DMS79 treated with DMSO at 0.1 percent for 48 hours (cell line): ENCODE measurements at places on chromosomes 4 and X.
A peak's percentile ranks its signal among the peaks of the same experiment; 100 is the strongest.

DNA sequence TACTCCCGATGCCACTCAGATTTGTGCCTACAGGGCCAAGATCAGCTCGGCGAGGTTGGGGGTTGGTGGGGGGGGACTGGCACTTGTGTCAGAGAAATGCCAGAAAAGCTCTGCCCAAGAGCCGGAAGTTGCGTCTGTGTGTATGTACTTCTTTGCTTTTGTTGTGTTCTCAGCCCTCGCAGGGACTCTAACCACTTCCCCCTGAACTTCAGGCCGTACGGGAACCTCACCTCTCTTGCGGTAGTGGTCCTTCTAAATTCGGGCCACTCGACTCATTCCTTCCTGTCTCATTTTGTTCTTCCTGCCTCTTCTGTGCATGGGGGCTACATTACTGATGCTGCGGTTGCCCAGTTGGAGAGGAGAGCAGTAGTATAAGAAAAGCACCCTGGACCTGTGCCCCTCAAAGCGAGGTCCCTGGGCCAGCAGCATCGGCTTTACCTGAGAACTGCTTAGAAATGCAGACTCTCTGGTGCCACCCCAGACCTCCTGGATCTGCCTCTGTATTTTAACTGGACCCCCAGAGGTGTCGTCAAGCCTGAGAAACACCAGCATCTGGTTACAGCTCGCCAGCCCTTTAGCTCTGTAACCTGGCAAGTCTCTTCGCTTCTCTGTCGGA, 146.3 kb upstream of the RPS6KA3 start:
- DNase-seq, result no peak

DNA sequence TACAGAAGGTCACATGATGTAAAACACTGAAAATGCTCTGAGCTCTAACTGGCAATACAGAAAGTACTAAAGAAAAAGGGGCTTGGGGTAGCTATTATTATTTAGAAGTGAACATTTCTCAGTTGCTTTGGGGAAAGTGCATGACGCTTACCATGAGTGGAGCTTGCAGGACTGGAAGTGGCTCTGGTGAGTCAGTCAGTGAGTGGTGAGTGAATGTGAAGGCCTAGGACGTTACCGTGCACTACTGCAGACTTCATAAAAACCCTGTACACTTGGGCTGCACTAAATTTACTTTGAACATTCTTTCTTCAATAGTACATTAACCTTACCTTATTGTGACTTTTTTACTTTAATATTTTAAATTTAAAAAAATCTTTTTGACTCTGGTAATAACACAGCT, 89.3 kb upstream of the ENPP6 start:
- no peak for DNase-seq

GRCh38 chrX:38636949-38637819, 75.8 kb downstream of the TSPAN7 start:
- no peak for DNase-seq

DNA sequence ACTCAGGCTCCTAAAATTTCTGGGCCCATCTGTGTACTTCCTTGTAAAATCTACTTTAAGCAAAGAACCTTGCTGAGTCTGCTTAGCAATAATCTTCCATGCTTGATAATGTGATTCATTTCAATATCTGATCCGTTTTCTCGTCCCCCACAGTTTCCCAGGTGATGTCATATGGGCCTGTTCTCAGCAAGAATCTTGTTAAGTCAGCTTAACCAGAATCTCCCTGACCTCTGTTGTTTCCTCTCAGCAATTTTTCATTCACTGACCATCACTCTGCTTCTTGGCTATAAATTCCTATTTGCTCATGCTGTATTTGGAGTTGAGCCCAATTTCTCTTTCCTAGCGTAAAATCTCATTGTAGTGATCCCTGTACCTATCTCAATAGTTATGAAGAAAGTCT, 13.9 kb downstream of the CSN2 start:
- no peak for DNase-seq

- DNase-seq, result no peak
Measured at GRCh38 chr4:151820004-151820403, 59.2 kb upstream of the GATB start.

GRCh38 chr4:57612279-57612678, 502.1 kb upstream of the IGFBP7 start:
- no peak for DNase-seq

DNA sequence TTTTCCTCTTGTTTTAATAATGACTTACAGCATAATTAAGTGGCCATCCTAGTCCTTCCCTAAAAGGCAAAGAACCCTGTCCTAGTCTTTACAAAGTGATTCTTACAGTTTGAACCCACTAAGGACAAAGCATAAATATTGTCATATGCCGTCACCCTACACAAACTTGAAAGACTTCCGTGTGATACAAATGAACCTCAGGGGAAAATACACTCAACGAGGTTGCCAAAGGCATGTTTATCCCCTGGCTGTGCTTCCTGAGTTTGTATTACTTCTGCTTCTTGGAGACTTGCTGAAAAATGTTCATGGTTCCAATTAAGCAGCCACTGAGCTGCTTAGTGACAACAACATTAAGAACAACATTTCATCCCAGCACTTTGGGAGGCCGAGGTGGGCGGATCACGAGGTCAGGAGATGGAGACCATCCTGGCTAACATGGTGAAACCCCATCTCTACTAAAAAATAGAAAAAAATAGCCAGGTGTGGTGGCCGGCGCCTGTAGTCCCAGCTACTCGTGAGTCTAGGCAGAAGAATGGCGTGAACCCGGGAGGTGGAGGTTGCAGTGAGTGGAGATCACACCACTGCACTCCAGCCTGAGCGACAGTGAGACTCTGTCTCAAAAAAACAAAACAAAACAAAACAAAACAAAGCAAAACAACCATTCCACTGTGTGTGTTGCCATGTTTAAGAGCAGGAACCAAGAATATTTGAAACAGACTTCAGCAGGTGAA, 16.2 kb downstream of the RASSF6 start:
- no peak for DNase-seq

GRCh38 chrX:155127465-155127864, 56.2 kb downstream of the BRCC3 start:
- no peak for DNase-seq

GRCh38 chrX:63713526-63713925, 71.5 kb downstream of the ARHGEF9 start:
- peak; percentile 1 for DNase-seq

GRCh38 chr4:67700116-67700737, 728 bp downstream of the UBA6 start:
- peak; percentile 17 for DNase-seq

DNA sequence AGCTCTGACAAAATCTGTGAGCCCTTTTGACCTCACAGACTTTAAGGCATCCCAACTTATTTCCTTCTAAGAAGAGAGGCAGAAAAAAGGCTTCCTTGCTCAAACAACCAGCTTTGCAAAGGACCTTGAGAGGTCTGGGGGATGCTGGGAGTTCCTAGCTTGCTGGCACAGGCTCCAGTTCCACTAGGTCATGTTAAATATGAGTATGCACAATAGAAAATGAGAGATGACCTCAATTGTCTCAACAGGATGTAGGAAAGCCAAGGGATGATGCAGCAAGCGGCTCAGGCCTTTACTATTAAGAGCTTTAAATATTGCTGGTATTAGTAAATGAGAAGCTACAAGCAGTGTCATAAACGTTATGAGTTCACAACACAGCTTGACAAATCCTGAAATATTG, 13.3 kb upstream of the ZNF827 start:
- DNase-seq, result no peak

- DNase-seq, result no peak
Measured at GRCh38 chr4:140602714-140603113, 34.0 kb upstream of the UCP1 start.

GRCh38 chr4:61359301-61359700, 159.2 kb downstream of the ADGRL3 start:
- no peak for DNase-seq

DNA sequence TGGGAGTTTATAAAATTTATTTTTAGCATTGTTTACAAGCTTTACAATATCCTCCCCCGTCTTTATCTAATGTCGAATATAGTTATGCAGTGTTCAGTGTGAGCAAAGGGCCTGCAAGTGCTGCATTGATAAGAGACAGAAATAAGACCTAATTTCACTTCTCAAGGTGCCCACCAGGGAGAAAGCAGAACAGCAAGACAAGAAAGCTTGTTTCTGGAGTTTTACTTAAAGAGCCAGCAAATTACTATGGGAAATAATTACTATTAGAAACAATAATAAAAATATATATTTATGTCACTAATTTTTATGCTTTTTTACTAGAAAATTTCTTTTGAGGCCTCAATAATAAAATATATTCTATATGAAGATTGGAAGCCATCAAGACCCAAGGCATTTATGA, 2677.7 kb downstream of the ARAP2 start:
- DNase-seq, result no peak

- DNase-seq, result no peak
Measured at GRCh38 chr4:149280806-149281205, 534.8 kb downstream of the IQCM start.

DNA sequence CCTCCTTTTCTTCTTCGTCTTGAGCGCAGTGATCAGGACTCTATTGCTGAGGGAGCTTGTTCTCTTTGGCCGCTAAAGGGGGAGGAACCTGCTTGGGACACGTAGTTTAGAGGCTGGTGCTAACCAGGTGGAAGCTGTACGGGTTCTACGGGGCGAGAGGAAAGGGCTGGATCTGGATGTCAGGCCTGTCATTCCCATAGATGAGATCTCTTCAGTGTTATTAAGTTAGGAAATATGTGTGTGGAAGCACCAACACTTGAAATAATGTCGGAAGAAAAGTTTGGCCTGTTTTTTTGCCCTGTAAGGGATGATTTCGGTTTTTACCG, 643 bp downstream of the SRP72 start:
- peak; percentile 41 for DNase-seq

GRCh38 chrX:121642415-121642814, 595.0 kb downstream of the GLUD2 start:
- DNase-seq, result no peak

DNA sequence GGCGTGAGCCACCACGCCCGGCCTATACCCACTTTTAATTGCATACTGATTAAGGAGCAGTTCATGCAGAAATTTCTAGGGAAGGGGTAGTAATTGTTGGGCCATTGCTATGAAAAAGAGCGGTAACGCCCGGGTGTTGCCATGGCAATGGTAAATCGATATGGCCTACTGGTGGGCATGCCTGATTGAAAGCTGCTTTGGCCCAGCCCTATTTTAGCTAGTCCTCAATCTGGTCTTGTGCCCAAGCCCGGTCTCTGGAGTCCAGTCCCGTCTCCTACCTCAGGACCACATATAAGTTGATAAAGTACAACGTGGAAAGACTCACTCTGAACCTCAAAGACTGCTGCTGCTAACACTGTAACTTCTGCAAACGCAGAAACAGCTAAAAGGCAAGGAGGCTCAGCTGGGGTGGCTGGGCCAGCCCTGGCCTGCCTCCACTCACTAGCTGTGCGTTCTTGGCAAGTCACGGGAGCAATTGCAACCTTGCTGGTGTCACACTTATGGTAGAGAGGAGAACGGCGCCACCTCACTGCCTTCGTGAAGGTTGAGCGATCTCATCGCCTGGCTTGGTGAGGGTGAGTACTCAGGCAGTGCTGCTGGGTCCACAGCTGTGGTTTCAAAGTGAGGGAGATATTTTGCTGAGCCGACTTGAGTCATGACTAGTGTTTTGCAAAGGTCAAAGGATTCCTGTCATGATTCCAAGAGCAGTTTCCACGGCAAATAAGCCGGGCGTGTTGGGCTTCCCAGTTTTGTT, 57.0 kb upstream of the GRPEL1 start:
- DNase-seq, result peak; percentile 68

GRCh38 chr4:119729835-119730670, 101.4 kb upstream of the PDE5A start:
- no peak for DNase-seq

DNA sequence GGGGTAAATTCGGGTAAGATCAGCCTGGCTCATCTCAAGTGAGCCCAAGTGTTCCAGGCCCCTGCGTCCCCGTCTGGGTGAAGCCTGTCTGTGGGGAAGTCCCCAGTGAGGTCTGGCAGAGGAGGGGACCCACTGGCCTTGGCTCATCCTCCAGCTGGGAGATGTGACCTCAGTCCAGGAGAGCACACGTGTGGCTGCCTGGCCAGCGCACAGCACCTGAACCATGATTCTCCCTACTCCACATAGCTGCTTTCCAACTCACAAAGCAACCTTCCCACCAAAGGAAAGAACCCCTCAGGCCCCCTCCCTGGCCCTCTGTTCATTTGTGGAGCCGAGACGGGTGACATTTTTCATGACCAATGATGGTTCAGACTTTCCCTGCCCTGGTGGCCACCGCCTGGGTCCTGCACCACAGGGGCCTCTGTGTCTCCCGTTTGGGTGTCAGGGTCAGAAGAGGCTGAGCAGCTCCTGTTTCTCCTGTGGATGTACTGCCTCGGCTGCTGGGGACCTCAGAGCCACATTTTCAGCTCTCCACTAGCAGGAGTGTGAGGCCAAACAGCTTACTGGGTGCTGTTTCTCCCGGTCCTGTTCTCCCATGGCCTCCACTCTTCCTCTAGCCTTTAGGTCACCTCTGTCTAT, 111.4 kb downstream of the CPZ start:
- no peak for DNase-seq

- no peak for DNase-seq
Measured at GRCh38 chr4:97457253-97457652, 686.0 kb downstream of the STPG2 start.

DNA sequence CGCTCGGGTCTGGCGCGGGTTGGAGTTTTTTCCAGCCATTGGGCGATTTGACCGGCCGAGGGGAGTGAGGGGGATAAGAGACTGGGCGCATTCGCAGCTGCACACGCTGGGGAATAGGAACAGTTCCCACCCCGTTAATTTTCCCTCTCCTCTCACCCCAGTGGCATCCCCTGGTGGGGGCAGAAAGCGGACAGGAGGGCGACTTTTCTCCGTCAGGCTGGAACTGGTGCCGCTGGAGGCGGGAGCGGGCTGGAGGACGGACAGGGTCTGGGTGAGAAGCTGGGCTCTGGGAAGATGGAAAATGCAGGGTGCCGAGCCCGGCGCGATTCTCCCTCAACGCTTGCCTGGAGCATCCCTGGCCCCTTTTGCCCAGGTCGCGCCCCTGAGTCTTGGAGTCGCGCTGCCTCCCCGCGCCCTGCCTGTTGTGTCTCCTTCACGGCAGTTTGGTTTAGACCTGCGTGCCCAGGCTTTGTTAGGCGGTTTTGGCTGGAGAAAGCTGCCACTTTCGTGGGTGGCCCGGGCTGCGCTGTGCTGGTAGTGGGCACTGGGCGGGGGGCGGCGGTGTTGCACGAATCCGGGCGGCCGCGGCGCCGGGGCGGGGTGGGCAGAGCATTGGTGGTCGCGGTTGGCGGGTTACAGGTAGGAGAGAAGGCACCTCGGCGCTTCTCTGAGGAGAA, 2.0 kb downstream of the ADGRL3 start:
- no peak for DNase-seq

DNA sequence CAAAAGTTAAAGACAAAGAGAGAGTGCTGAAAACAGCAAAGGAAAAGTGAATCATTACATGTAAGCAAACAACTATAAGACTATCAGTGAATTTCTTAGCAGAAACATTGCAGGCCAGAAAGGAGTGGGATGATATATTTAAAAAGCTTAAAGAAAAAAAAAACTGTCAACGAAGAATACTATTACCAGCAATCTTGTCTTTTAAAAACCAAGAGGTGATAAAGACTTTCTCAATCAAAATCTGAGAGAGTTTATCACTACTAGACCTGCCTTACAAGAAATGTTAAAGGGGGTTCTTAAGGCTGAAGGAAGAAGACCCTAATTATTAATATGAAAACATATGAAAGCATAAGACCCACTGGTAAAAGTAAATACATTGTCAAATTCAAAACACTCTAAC, 132.5 kb upstream of the ZCCHC13 start:
- DNase-seq, result no peak
